Kidney tubule cell (primary cell): ENCODE measurements at places on chromosomes 13 and 19.

GRCh38 chr13:98301721-98302120 is 124.7 kb upstream of the RNF113B start:
- peak; percentile 50 for DNase-seq

GRCh38 chr19:2484178-2484937 is 8.4 kb downstream of the GADD45B start:
- no peak for DNase-seq

DNA sequence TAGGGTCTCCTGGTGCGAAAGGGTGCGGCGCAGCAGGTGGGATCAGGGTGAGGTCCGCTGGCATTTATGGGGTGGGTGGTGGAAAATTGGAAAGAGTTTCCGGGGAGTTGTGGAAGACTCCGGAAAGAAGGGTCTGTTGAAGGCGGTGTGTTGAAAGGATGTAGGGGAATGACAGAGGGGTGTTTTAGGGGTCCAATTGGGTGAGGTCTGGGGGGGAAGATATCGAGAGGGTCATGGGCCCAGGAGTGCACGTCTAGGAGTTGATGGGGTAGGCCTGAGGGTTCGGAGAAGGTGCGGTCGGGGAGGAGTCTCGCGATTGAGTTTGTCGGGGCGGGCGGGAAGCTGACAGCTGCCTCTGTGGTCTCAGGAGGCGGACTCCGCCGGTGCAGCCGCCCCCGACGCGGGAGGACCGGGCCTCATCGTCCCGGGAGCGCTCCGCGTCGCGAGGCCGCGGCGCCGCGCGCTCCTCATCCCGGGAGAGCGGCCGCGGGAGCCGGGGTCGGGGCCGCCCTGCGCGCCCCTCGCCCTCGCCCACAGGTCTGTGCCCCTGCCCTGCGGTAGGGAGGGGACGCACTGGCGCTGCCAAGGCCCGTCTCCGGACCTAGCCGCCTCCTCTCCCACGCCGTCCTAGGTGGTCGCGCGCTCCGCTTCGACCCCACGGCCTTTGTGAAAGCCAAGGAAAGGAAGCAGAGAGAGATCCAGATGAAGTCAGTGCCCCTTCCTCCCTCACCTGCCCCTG is 7.0 kb downstream of the PGLYRP1 start:
- DNase-seq: no peak

- no peak for DNase-seq
Measured at GRCh38 chr13:99971576-99972189, at the start of gene ZIC5. Gene ZIC5 (minus strand): TSS chr13:99971767. CDS start chr13:99971603, 164 bp downstream.

GRCh38 chr19:47423203-47423882 is 4.0 kb upstream of the MEIS3 start:
- DNase-seq: no peak

GRCh38 chr13:19587635-19588300 is 26.4 kb upstream of the TPTE2 start:
- peak; percentile 64 for DNase-seq

DNA sequence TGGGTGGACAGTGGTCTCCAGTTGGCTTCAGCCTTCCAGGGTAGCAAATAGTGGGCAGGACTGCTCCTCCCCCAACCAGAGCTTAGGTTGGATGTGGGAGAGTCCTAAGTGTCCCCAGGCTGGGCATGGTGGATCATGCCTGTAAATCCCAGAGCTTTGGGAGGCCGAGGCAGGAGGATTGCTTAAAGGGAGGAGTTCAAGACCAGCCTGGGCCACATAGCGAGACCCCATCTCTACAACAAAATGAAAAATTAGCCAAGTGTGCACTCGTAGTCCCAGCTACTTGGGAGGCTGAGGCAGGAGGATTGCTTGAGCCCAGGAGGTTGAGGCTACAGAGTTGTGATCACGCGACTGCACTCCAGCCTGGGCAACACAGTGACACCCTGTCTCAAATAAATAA is 7.4 kb downstream of the RRAS start:
- DNase-seq: no peak

GRCh38 chr19:35715981-35716800 is 1.6 kb upstream of the KMT2B start:
- DNase-seq: peak; percentile 8

GRCh38 chr19:10422846-10423245 is 2.5 kb downstream of the PDE4A start:
- no peak for DNase-seq

GRCh38 chr13:84139561-84140158 is 257.4 kb upstream of the SLITRK1 start:
- DNase-seq: no peak

DNA sequence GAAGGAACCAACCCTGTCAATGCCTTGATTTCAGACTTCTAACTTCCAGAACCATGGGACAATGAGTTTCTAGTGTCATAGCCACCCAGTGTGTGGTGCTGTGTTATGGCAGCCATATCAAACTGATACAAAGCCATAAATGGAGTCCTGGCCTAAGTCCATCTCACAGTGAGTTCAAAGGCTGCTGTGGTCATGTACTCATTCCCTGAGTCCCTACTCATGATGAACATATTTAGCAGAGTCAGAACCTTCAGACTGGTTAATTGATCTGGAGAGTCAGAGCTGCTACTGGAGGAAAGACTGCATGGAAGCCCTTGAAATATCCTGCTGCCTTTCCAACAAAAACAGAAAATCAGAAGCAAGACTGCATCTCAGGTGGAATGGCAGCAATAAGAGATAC is 39.2 kb upstream of the CSNK1A1L start:
- DNase-seq: no peak

- DNase-seq: no peak
Measured at GRCh38 chr13:100547791-100548201, 40.8 kb downstream of the GGACT start.
